ENCODE measurements at places on chromosomes 16 and 17.
A peak's percentile ranks its signal among the peaks of the same experiment; 100 is the strongest.

DNA sequence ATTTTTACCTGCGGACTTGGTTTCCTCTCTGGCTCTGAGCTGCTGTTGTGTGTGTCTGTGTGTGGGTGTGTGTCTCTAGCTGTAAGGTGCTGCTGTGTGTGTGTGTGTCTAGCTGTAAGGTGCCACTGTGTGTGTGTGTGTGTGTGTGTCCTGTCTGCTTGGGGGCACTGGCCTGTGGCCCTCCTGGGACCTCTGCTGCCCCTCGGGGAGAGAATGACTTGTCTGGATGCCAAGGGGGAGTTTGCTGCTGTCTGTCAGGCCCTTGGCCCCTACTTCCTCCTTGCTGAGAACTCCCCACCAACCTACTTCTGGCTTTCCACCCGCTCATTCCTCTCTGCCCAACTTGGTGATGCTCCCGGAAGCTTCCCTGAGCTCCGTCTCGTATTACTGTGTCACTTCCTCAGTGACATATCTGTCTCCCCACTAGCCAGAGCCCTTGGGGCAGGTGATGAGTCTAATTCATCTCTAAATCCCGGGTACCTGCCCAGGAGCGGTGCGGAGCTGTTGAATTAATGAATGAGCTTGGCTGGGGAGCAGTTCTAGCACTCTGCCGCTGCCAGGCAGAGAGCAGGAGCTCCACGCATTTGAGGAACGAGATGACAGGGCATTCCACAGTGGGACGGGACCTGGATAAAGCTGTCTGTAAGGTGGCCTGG lies 3.5 kb upstream of the LASP1NB start:
- no peak for DNase-seq

DNA sequence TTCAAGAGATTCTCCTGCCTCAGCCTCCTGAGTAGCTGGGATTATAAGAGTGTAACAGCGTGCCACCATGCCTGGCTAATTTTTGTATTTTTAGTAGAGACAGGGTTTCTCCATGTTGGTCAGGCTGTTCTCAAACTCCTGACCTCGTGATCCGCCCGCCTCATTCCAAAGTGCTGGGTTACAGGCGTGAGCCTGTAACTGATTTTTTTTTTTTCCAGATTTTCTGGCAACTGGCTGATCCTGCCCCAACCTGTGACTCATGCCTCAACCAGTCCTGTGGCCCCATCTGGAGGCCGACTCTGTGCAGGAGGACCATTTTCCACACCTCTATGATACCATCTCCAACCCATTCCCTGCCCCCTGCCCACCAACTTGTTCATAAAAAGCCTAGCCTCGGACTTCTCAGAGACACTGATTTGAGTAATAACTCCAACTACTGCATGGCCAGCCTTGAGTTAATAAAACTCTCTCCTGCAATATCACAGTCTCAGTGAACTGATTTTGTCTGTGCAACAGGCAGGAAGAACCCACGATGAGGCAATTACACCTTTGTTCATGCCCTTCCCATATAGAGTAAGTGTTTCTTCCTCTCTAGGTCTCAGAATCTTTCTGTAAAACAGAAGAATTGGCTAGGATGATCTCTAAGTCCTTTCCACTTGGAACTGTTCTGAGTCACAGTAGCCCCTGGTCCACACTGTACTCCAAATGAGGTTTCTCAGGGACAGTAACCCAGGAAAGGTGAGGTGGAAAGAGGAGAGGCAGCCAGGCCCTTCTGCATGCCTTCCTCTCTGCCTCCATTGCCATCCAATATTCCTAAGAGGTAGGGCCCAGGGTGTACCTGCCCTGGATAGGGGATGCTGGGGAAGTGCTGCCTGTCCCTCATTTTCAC lies 8.8 kb upstream of the CNOT1 start:
- DNase-seq = peak; percentile 18

- no peak for DNase-seq
Observed at GRCh38 chr17:10063730-10064241, 134.6 kb downstream of the GAS7 start.

GRCh38 chr16:80733407-80733806 lies 71.0 kb downstream of the CDYL2 start:
- DNase-seq = no peak

DNA sequence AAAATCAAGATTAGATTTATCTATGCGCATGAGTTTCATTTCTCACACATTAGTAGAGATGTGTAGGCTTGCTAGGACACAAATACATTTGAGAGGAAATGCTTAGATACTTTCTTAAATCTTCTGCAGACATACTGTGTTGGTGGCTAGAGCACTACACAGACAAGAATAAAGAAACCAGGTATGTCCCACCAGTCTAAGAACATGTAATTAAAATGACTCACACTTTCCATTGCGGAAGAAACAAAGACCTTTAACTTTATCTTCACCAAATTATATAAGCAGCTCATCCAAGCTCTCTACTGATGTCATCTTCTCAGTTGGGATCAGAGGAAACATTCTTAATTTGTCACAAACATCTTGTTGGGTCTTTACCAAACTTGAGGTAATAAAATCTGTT lies 12.5 kb downstream of the GABARAPL2 start:
- no peak for DNase-seq

DNA sequence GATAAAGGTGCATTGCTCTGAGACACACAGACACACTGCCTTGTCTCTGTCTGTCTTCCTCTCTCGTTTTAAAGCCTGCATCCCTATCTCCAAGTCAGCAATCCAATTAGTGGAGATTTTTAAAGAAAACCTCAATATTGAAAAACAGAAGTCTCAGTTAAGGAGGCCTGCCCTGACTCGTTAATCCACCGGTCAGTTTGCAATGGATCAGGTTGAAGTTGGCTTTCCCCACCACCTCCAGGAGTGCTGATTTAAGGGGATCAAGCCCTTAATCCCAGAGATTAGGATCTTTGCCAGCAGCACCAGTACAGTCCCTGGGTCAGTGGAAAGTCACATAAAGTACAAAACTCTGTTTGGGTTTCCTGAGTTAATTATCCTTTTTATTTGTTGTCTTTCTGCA lies 271.1 kb upstream of the ASIC2 start:
- DNase-seq = no peak

Data from iPS DF 6.9 (cell line).